ENCODE measurements at places on chromosomes 12 and 14. TPM values are rescaled to one million over a fixed set of nuclear protein-coding genes. Genes with fewer than 3 reads are reported as not detected.

SIX6 gene
- not detected for total RNA-seq

DNA sequence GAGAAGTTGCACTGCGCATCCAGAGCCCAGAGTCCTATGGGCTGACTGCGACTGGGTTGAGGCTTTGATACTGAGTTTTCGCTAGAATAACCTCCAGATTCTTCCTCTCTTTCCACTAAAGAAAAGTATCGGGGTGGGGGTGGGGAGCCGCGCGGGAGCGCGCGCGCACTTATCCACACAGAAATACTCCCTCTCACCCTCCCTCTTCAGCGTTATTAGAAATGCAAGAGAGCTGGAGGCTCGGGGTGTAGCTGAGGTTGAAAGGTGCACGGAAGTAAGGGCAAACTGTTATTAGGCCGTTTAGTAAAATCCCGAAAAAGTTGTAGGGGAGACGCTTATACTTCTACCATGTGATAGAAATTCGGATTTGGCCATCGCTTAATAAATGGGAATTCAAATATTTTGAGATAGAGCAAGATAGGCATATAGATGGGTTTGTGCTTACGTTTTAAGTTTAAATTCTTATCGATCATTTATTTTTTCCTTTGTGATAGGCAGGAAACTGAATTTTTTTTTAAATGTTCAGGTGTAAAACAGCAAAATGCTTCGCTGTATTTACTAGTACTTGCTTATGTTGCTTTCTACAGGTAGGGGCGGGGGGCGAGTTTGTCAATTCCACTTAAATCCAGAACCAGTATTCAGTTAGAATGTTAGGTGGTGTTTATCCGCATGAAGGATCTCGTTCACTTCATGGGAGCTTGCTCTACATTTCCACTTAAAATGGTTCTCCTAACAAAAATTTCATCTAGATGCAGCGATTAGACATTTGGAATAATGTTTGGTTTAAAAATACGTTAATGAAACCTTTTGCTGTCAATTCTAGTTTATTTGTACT, 1.1 kb downstream of the ARHGAP5 start:
- peak; percentile 38 for DNase-seq

GRCh38 chr12:92337128-92337527, 191.5 kb upstream of the BTG1 start:
- no peak for DNase-seq

- peak; percentile 41 for DNase-seq
These were observed 33.7 kb upstream of the SELPLG start for GRCh38 chr12:108667349-108667748.

DNA sequence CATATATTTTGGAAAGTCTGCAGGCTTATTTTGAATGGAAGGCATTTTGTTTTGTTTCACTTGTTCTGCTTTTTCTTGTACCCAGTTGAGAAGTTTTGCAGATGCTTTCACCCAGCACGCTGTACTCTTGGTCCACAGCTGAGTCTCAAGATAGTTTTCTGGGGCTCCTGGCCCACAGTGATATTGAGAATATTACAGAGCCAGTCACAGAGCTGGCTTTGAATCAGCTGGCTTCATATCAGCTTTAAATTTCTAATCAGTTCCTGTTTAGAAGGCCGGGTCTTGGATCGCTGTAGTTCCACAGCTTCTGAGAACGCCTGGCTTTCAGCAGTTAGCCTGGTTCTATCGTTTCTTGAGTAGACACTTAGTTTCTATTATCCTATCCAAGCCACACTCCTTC, 32.5 kb upstream of the PARP11 start:
- no peak for DNase-seq

Measured in lung (tissue), 17 donors.